ENCODE measurements at places on chromosomes 7 and 10. TPM values are rescaled to one million over a fixed set of nuclear protein-coding genes. Genes with fewer than 3 reads are reported as not detected.

GRCh38 chr10:86403183-86403797, 36.7 kb upstream of the GRID1 start:
- H3K36me3 ChIP-seq: peaks cover 4% of the 10 kb centered on the region
- H3K4me3 ChIP-seq: peak overlapping the region; percentile 7
- peaks cover 29% of the 10 kb centered on the region for H3K4me1 ChIP-seq
- H3K27ac ChIP-seq: no peak overlapping the region

DNA sequence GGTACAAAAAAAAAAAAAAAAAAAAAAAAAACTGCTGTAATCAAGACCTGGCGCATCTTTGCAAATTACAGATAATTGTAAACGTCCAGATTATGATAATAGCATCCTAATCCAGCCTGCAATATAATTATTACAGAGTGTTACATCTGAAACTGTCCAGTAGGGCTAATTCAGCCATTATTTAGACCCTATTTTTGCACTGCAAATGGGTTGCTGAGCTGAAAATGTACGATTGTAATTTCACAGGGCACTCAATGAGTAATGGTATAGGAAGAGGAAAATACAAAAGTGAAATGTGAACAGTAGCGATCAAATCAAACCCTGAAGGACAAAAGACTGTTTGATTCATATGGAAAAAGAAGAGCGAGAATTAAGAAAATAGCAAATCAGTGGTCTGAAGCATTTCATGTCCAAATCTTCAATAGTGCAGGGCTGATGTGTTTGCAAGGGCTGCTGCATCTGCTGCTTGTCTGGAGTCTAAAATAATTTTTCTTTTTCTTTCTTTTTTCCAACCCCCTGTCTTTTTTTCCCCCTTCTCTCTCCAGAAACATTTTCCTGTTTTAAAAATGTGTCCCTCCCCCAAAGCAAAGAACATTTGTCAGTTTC, 8.9 kb downstream of the DLX6 start:
- peaks cover 9% of the 10 kb centered on the region for H3K4me1 ChIP-seq
- no peaks in the 10 kb centered on the region for H3K36me3 ChIP-seq
- no peak overlapping the region for H3K27ac ChIP-seq

- no peaks in the 10 kb centered on the region for H3K36me3 ChIP-seq
- H3K27me3 ChIP-seq: no peaks in the 10 kb centered on the region
- no peak overlapping the region for H3K4me3 ChIP-seq
- DNase-seq: no peak
- H3K4me1 ChIP-seq: peaks cover 18% of the 10 kb centered on the region
- peak overlapping the region; percentile 47 for H3K27ac ChIP-seq
Measured at GRCh38 chr7:143382126-143382790, 1.1 kb downstream of the ZYX start.

- no peak overlapping the region for H3K4me3 ChIP-seq
- DNase-seq: no peak
- no peak overlapping the region for H3K27ac ChIP-seq
Measured at GRCh38 chr7:34337163-34337562, 320.9 kb upstream of the NPSR1 start.

DNA sequence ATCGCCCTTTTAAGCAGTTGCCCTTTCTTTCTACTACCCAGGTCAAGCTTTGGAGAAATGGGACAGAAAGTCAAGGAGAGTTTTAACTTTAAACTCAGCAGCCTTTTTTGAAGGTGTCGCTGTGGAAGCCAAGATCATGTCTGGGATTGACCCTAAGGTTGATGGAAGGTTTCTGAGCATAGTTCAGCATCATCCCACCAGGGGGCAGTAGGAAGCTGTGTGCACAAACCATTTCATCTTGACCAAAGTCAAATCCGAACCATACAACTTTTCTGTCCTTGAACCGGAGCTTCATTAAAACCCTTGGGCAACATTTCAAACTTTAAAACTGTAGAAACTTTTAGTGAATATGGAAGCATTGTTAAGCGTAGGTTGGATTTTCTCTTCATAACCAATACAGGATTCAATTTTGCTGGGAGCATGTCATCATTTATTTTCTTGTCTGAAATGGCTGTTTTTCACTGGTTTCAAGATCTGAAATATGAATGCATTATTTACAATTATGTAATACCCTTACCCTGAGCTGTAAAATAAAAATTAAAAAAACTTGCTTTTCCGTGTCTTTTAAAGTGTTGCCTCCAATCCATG, 214.4 kb upstream of the KIAA1217 start:
- no peak overlapping the region for H3K4me3 ChIP-seq
- H3K4me1 ChIP-seq: no peaks in the 10 kb centered on the region
- no peaks in the 10 kb centered on the region for H3K27me3 ChIP-seq
- H3K36me3 ChIP-seq: no peaks in the 10 kb centered on the region
- no peak overlapping the region for H3K27ac ChIP-seq
- DNase-seq: peak; percentile 36

The LRRC61 gene
- total RNA-seq: 21.4 TPM

The ZNHIT1 gene
- 58.4 TPM for total RNA-seq

All from activated CD8-positive, alpha-beta T cell treated with anti-CD3 and anti-CD28 coated beads, Interleukin-2, amount 10 ng/mL, durations not matched to agents 7 days and 5 days (primary cell).